ENCODE measurements at places on chromosomes 5 and 9.
A peak's percentile ranks its signal among the peaks of the same experiment; 100 is the strongest.

DNA sequence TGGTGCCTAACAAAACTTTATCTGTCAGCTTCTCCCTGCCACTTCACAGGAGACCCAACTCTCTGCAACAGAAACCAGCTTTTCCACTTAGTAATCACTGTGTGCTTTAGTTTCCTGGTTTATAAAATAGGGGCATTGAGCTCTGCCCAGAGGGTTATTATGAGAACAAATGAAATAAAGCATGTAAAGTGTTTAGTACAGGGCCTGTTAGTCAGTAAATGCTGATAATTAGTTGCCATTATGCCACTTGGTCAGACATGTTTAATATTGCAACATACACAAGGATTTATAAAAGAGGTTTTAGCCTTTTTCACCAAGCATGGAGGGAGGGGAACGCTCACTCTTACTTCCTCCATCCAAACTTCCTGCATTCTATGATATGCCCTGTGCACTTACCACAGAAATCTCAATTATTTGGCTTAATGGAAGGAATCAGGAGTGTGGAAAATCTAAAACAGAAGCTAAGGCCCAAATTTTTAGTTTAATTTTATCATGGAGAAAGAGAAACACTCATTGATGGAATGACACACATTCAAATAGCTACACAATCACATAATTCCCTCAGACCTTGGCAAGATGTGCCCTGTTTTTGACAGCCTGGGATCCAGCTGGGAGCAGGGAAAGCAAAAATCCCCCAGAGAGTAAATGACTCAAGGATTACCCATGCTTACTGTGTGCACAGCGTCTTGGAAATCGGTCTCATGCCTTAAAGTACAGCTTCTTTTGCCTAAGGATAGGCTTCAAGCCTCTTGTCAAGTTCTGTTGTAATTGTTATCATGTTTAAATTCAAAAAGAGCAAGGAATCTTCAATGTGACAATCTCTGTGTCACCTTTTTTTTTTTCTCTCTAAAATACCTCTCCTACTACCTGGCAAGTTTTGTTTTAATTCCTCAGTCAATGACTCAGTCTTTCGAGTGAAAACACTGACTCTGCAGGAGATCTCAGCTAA, 34.0 kb downstream of the ZNF474 start:
- no peak overlapping the region for H3K27ac ChIP-seq
- DNase-seq = no peak
- H3K4me1 ChIP-seq = no peaks in the 10 kb centered on the region
- H3K36me3 ChIP-seq = no peaks in the 10 kb centered on the region
- H3K27me3 ChIP-seq = peaks cover 2% of the 10 kb centered on the region
- H3K4me3 ChIP-seq = no peak overlapping the region

GRCh38 chr5:96896276-96896675, 20.0 kb downstream of the ERAP2 start:
- DNase-seq = peak; percentile 49
- H3K4me1 ChIP-seq = peaks cover 57% of the 10 kb centered on the region
- peak overlapping the region; percentile 95 for H3K27ac ChIP-seq
- peak overlapping the region; percentile 75 for H3K4me3 ChIP-seq
- no peaks in the 10 kb centered on the region for H3K27me3 ChIP-seq
- H3K36me3 ChIP-seq = peaks cover 64% of the 10 kb centered on the region

GRCh38 chr5:65822710-65823109, 100.7 kb downstream of the NLN start:
- no peaks in the 10 kb centered on the region for H3K27me3 ChIP-seq
- H3K4me3 ChIP-seq = no peak overlapping the region
- no peak for DNase-seq
- no peak overlapping the region for H3K27ac ChIP-seq
- H3K4me1 ChIP-seq = peaks cover 36% of the 10 kb centered on the region

DNA sequence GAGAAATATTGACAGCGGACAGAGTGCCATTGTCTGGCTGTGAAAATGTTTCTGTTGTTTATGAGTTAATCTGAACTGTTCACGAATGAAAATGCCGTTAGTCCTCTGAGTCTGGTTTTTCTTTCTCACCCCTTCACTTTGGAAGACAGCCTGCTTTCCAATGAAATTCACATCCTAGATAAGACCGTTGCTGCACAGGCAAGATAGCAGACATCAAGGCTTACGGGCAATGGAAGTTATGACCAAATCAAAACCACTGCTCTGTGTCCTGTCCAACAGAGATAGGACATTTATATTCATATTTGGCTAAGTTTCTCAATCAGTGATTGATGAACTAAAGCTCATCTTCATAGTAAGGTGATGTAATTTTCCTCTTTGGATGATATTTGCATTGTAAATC, 180.0 kb upstream of the DMAC1 start:
- H3K4me3 ChIP-seq = no peak overlapping the region
- H3K4me1 ChIP-seq = peaks cover 71% of the 10 kb centered on the region
- DNase-seq = no peak
- H3K27ac ChIP-seq = peak overlapping the region; percentile 20
- peaks cover 5% of the 10 kb centered on the region for H3K36me3 ChIP-seq

DNA sequence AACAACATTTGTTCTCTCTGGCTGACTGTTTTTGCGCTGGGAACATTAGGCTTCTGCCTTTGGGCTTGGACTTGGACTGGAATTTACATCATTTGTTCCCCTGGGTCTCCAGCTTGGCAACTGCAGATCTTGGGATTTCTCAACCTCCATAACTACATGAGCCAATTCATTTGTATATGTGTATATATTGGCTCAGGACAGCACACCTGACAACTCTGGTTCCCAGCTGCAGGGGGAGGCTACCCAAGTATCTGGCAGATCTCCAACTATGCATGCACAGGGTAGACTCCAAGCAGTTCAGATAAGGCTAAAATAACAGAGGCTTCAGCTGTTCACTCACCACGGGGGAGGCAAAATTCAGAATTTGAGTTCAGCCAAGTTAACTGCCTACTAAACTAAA, 31.6 kb upstream of the F2RL1 start:
- no peak overlapping the region for H3K4me3 ChIP-seq
- DNase-seq = no peak
- H3K4me1 ChIP-seq = peaks cover 13% of the 10 kb centered on the region
- H3K27ac ChIP-seq = no peak overlapping the region
- H3K36me3 ChIP-seq = no peaks in the 10 kb centered on the region

- no peaks in the 10 kb centered on the region for H3K4me1 ChIP-seq
- no peak overlapping the region for H3K27ac ChIP-seq
- no peaks in the 10 kb centered on the region for H3K36me3 ChIP-seq
- H3K4me3 ChIP-seq = no peak overlapping the region
- DNase-seq = no peak
- H3K27me3 ChIP-seq = no peaks in the 10 kb centered on the region
These were observed 8.5 kb downstream of the AFAP1L1 start for GRCh38 chr5:149280124-149280523.

GRCh38 chr9:99262949-99263418, 40.9 kb downstream of the SEC61B start:
- peaks cover 35% of the 10 kb centered on the region for H3K4me1 ChIP-seq
- no peaks in the 10 kb centered on the region for H3K36me3 ChIP-seq
- no peak for DNase-seq
- H3K27me3 ChIP-seq = peaks cover 1% of the 10 kb centered on the region

DNA sequence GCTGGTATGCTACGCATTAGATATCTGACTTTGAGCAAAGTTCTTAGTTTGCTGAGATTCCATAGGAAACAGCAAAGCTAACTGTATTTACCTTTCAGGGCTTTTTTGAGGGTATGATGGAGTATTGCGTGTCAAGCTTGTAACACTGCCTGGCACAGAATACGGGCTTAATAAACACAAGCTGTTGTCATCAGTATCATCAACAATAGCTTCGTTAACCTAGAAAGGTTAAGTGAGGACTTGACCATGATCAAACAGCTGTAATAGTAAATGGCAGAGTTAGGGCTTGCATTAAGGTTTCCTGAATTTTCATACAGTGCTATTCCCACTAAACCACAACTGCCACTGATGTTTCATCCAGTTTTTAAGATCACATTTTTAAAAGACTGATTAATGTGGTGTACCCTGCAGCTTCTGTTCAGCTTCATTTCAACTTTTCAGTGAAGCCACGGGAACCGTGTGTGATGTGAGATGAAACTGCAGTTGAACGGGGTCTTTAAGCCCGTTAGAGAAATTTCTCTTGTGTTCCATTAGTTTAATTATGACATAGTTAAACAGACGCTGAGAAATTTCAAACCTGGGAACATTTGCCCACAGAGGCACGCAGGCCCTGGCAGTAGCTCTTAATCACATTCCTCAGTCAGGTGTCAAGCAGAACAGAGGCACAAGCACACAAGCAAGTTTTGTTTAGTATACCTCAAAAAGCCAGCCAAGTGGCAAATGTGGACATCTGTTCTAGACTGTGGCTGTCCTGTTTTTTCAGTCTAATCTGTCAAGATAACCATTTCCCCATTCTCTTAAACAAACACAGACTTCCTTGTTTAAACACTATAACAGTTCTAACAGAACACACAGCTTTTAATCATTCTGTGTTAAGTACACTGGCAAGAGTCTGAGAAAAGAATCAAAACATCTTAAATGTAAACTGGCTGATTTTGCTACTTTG, 147.1 kb downstream of the ZNF608 start:
- no peaks in the 10 kb centered on the region for H3K4me1 ChIP-seq
- no peaks in the 10 kb centered on the region for H3K36me3 ChIP-seq
- peaks cover 10% of the 10 kb centered on the region for H3K27me3 ChIP-seq
- no peak overlapping the region for H3K4me3 ChIP-seq
- no peak for DNase-seq
- no peak overlapping the region for H3K27ac ChIP-seq

DNA sequence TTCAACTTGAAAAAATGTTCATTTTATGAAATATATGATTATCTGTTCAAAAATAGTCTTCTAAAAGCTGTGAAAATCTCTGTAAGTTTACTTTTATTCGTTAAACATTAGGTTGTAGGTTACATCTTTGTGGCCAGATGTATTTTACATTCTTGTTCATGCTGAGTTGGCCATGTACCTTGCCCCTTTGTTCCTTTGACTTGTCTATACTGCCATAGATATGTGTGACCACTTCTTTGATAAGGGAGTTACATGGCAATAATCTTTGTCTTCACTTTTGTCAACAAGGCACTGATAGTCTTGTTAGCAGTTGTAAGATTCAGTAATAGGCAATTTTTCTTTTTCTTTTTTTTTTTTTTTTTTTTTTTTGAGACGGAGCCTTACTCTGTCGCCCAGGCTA, 15.9 kb downstream of the SEC24A start:
- DNase-seq = no peak
- H3K27ac ChIP-seq = no peak overlapping the region
- H3K27me3 ChIP-seq = no peaks in the 10 kb centered on the region

- H3K4me3 ChIP-seq = no peak overlapping the region
- DNase-seq = no peak
- H3K4me1 ChIP-seq = peaks cover 8% of the 10 kb centered on the region
- H3K36me3 ChIP-seq = no peaks in the 10 kb centered on the region
- H3K27ac ChIP-seq = no peak overlapping the region
These were observed 41.2 kb upstream of the CTSL start for GRCh38 chr9:87684627-87685219.

DNA sequence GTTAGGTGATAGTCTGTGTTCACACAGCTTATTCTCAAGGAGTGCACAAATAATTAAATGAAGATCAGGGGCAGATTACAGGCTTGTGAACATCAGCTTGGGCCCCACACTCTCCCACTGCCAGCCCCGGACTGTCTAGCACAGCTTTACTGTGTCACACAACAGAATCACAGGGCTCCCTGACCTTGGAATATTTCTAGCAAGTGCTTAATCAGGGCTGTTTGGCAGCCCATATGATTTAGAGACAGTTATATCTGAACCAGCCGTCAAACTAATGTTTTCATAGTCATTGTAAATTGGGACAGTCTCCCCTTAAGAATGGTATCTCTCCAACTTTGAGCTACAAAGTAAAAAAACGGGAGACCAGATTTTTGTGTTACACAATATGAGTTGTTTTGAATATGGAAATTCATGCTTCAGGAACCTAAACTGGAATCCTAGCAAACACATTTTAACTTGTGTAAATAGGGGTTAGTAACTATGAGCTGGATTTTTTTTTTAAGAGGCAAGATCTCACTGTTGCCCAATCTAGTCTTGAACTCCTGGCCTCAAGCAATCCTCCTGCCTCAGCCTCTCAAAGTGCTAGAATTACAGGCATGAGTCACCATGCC, 517.6 kb downstream of the BNC2 start:
- no peaks in the 10 kb centered on the region for H3K4me1 ChIP-seq
- H3K36me3 ChIP-seq = no peaks in the 10 kb centered on the region
- H3K27ac ChIP-seq = no peak overlapping the region
- no peak overlapping the region for H3K4me3 ChIP-seq
- DNase-seq = no peak

GRCh38 chr9:2015581-2016407, 647 bp downstream of the SMARCA2 start:
- peaks cover 6% of the 10 kb centered on the region for H3K36me3 ChIP-seq
- peaks cover 48% of the 10 kb centered on the region for H3K4me1 ChIP-seq
- no peaks in the 10 kb centered on the region for H3K27me3 ChIP-seq
- peak overlapping the region; percentile 99 for H3K27ac ChIP-seq
- peak overlapping the region; percentile 89 for H3K4me3 ChIP-seq

DNA sequence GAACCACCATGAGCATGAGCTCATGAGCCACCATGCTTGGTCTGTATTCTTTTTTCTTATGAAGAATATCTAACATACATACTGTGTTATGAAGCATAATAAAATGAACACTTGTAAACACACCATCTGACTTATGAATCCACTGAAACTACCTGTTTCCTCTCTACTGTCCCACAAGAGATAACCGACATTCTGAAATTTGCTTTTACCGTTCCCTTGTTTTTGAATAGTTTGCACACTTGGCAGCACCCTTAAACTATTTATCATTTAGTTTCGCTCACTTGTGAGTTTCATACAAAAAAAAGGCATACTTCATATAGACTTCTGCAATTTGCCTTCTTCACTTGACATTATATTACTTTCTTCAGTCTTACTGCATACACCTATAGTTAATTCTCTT, 8.9 kb downstream of the LARS1 start:
- DNase-seq = no peak
- peaks cover 18% of the 10 kb centered on the region for H3K4me1 ChIP-seq
- peaks cover 37% of the 10 kb centered on the region for H3K36me3 ChIP-seq
- H3K27ac ChIP-seq = peak overlapping the region; percentile 55
- H3K4me3 ChIP-seq = no peak overlapping the region

DNA sequence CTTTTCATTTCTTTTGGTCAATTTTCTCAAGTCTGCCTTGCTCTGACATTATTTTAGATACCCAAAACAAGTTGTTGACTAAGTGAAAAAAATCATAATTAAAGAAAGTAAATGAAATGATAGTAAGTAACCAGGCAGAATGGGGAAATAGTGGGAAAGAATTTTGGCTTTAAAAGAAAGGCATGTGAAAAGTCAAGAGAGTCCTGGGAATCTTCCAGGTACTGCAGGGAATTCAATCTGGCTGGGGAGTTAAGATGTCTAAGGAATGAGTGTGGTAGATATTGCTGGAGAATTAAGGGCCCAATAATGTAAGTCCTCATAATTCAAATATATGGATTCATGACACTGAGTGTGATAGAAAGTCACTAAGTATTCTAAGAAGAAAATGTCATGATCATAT, 123.1 kb upstream of the PAPPA start:
- H3K27me3 ChIP-seq = peaks cover 1% of the 10 kb centered on the region
- H3K4me3 ChIP-seq = no peak overlapping the region
- no peaks in the 10 kb centered on the region for H3K4me1 ChIP-seq
- H3K36me3 ChIP-seq = no peaks in the 10 kb centered on the region
- no peak for DNase-seq
